ENCODE measurements at places on chromosomes 7 and 10.

DNA sequence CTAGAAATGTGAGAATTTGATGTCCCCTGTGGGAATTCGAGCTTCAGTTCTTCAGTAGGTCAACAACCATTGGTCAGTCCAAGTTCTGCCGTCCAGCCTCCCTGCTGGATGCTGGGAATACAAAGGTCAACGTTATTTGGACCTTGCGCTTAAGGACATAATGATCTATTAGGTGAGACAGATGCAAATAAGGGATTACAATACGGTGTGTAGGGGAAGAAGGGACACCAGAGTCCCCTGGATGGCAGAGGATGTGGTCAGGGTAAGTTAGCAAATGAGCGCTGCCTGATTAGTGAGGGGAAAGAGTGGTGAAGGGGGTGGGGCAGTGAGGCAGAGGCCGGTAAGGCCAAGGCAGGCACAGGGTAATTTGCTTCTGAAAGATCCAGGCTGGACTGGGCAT is 16.2 kb downstream of the CCNY start:
- no peak for DNase-seq

DNA sequence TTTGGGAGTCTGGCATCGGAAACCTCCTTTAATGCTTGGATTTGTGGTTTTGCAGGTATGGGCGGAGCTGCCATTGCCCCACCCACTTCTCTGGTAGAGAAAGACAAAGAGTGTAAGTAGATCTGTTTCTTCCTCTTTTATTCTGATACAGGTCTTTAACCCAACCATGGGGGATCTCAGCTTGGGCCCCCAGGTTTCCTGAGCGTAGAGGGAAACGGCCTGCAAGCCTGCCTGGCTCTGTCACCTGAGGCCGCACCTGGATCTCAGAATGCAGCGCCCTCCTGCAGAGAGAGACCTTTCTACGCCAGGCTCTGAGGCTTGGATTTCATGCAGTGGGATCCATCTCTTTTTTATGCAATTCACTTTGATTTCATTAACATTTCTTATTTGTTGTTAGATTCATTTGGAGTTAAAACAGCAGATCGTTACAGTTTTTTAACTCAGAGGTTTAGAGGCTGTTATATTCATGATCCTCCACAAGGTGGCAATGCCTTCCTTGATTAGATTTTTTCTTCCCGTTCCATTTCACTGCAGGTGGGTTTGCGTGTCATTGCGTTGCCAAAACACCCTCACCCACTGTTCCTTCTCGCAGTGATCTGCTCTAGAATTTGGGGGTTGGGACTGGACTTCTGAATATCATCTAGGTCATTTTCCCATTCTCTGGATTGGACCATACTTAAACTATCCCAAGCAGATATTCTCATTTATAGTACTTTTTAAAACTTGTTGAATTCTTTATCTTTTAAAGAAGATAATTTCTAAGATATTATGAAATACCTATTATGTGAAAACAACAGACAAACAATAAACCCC is 20.0 kb downstream of the RBM17 start:
- peak; percentile 68 for DNase-seq

GRCh38 chr7:136053689-136054485 is 76.7 kb upstream of the MTPN start:
- no peak for DNase-seq

- DNase-seq, result no peak
These were observed 10.1 kb upstream of the ADRB1 start for GRCh38 chr10:114033566-114033965.

GRCh38 chr10:118332948-118333710 is 9.0 kb downstream of the FAM204A start:
- peak; percentile 38 for DNase-seq

- peak; percentile 78 for DNase-seq
These were observed 3.7 kb downstream of the ELOVL3 start for GRCh38 chr10:102229810-102230263.

GRCh38 chr7:149859876-149860275 is 13.9 kb upstream of the ATP6V0E2 start:
- DNase-seq, result no peak

DNA sequence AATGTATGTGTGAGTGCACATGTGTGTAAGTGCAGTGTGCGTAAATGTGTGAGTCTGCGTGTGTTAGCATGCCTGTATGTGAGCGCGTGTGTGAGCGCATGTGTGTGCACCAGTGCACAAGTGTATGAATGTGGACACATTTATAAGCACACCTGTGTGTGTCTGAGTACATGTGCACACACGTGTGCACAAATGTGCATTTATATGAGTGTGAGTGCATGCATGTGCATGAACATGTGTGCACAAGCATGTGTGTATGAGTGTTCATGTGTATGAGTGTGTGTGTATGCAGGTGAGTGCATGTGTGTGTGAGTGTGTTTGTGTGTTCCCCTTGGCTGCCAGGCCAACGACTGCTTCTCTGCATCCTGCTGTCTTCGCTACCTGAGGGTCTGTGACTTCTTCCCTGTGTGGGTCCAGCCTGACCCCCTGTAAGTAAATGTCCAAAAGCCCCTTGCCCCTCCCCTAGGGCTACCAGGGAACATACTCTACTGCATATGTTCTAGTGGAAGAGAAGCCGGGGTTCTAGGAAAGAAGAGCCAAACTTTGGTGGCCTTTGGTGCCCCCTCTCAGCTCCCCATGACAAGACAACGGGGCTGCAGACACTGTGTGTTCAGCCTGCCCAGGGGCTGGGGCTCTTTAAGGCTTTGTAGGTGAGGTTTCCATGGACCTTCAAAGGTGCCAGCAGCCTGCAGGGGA is 17.0 kb downstream of the GOLGA7B start:
- DNase-seq, result no peak

GRCh38 chr10:119319161-119319919 is 112.0 kb downstream of the GRK5 start:
- no peak for DNase-seq

GRCh38 chr10:133067149-133068105 is 20.3 kb upstream of the ADGRA1 start:
- no peak for DNase-seq

GRCh38 chr10:30819341-30820181 is 190.0 kb upstream of the LYZL2 start:
- DNase-seq, result no peak

DNA sequence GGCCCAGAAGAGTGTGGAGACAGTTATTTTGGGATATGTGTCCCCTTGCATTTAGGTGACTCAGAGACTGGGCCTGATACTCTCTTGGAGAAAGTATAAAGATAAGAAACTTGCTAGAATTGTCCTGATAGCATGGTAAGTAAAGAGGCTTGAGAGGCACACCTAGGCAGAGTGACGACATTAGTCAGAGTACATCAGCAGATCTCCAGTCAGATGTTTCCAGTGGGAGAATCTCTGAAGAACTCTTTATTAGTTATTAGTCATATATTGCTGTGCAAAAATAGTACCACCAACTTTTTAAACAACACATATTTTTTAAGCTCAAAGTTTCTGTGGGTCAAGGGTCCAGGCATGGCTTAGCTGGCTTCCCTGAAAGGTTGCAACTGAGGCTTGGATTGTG is 182.6 kb downstream of the NEBL start:
- no peak for DNase-seq

GRCh38 chr10:34081347-34081743 is 733.8 kb downstream of the PARD3 start:
- DNase-seq, result no peak

All from midbrain (tissue), 1 donor.